Kidney (tissue), 22 donors: ENCODE measurements at places on chromosomes 12 and 14. TPM values are rescaled to one million over a fixed set of nuclear protein-coding genes. Genes with fewer than 3 reads are reported as not detected.

AGAP2 gene
- 3.7 TPM for total RNA-seq

A2M gene
- 971 TPM for total RNA-seq

A2ML1 gene
- not detected for total RNA-seq

DNA sequence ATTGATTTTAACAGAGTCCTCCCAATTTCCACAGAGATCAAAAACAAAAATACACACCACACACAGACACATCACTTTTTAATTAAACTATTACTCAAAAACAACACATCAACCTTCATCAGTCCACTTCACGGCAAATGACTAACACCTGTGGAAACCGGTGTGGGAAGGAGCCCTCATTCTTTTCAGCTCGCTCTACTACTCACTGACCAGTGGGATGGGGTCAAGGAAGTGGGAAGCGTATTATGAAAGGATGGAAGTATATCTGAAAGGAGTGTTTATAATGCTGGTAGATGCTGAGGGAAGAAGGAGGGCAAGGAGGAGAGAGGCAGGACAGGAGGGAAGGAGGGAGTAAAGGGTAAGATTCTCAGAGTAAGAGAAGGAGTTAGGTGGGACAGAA, 156.5 kb downstream of the EPS8 start:
- peaks cover 13% of the 10 kb centered on the region for H3K4me1 ChIP-seq
- H3K27ac ChIP-seq, result no peak overlapping the region
- peaks cover 2% of the 10 kb centered on the region for H3K36me3 ChIP-seq
- H3K27me3 ChIP-seq, result no peaks in the 10 kb centered on the region
- DNase-seq, result no peak
- H3K4me3 ChIP-seq, result no peak overlapping the region

RNASE7 gene
- not detected for total RNA-seq

KCNA5 gene
- total RNA-seq, result 2.9 TPM
